ENCODE measurements at places on chromosomes 5 and 9.

- no peak for DNase-seq
These were observed 20.5 kb downstream of the RAPGEF1 start for GRCh38 chr9:131719262-131719908.

GRCh38 chr9:105198865-105199264, 45.6 kb upstream of the SLC44A1 start:
- DNase-seq = no peak

- DNase-seq = no peak
These were observed 76.8 kb downstream of the MRPL36 start for GRCh38 chr5:1722877-1723276.

DNA sequence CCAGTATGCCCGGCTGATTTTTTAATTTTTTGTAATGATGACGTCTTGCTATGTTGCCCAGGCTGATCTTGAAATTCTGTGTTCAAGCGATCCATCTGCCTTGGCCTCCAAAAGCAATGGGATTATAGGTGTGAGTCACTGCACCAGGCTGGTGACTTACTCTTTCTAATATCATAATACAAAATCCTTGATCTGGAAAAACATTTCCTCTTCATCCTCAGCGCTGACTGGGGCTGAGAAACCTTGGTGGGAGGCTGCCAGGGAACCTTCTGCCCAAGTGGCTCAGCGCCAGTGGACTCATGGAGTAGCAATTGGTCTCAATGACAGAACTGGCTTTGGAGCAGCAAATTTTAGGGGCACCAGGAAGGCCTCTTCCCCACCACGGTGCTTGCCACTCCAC, 17.5 kb upstream of the SEMA4D start:
- no peak for DNase-seq
